ENCODE measurements at places on chromosomes 4 and X.

- no peak for DNase-seq
These were observed 42.9 kb downstream of the MOB1B start for GRCh38 chr4:70945046-70945445.

- no peak for DNase-seq
These were observed 360.4 kb upstream of the GALNT7 start for GRCh38 chr4:172808196-172808595.

DNA sequence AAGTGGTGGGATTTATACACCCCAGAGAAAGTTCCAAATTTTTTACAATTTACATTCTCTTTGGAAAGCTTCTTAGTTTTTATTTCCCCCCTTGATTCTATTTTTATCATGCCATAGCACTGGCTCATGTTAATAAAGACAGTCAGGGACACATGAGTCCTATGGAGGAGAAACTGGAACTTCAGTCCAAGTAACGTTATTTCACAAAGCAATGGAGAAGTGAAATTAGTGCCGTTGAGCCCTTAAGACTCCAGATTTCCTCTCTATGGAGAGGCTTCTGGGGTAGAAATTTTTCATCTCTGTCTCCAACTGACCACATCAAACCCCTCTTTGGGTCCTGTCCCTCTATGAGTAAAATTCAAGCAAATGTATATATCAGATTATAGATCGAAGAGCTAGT is 12.8 kb upstream of the TASL start:
- no peak for DNase-seq

GRCh38 chrX:140765043-140765784 is 55.7 kb downstream of the LINC00632 start:
- DNase-seq, result peak; percentile 16

GRCh38 chr4:155887847-155888570 is 15.5 kb upstream of the TDO2 start:
- no peak for DNase-seq

- no peak for DNase-seq
These were observed 3.7 kb downstream of the DOCK11 start for GRCh38 chrX:118499295-118499694.

DNA sequence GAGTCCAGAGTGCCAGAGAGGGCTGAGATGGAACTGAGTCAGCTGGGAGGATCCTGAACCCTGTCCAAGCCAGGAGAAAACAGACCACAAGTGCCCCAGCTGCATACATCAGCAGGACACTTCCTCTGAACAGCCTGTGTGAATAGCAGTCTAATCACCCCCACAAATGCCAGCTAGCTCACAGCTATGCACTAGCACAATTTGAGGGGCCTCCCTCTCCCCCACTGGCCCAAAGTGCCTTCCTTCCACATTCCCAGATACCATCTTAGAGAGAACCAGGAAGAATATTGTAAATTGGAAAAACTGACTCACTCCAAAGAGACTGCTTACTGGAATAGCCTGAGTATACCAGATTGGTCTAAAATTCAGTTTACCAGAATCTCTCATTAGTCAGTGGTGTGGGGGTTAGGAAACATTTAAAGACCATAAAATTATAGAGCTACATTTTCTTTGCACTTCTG is 292.6 kb upstream of the KLF3 start:
- no peak for DNase-seq

DNA sequence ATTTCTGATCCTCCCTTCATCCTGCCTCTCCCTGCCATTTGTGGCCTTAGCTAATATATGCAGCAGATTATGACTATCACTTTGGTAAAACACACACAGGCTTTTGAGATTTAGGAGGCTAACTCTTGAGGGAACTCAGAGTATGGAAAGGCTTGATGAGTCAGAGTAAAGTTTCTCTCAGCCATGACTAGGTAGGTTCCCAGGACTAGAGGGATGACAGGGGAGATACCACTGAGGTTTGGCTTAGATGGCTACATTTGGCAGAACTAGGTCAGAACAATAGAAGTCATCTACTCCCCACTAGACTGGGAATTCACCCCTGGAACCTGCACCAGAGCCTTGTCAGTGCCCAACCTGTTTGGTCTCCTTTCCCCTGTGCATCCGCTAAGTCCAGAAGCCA is 585.7 kb downstream of the TLL1 start:
- no peak for DNase-seq

- DNase-seq, result peak; percentile 28
These were observed 76.9 kb upstream of the EXOC1L start for GRCh38 chr4:55742655-55743202.

DNA sequence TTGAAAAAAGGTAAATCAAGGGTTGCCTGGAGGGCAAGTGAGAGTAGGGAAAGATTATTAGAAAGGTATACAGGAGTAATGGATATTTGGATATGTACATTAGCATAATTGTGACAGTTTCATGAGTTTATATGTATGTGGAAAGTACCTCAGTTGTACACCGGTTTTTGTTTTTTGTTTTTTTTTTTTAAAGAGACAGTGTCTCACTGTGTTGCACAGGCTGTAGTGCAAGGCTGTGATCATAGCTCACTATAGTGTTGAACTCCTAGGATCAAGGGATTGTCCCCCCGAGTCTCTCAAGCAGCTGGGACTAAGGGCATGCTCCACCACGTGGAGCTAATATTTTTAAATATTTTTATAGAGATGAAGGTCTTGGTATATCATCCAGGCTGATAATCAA is 15.3 kb upstream of the HPGD start:
- no peak for DNase-seq

- no peak for DNase-seq
These were observed 62.3 kb downstream of the ALG13 start for GRCh38 chrX:111743316-111743715.

DNA sequence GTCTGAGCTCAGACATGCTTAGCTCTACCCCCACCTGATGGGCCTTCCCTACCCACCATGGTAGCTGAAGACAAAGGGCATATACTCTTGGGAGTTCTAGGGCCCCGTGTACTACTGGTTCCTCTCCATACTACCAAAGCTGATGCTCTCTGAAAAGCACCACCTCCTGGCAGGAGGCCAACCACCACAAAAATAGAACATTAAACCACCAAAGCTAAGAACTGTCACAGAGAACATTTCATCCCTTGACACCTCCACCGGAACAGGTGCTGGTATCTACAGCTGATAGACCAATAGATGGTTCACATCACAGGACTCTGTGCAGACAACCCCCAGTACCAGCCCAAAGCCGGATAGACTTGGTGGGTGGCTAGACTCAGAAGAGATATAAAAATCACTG is 13.4 kb downstream of the EDA2R start:
- DNase-seq, result no peak

DNA sequence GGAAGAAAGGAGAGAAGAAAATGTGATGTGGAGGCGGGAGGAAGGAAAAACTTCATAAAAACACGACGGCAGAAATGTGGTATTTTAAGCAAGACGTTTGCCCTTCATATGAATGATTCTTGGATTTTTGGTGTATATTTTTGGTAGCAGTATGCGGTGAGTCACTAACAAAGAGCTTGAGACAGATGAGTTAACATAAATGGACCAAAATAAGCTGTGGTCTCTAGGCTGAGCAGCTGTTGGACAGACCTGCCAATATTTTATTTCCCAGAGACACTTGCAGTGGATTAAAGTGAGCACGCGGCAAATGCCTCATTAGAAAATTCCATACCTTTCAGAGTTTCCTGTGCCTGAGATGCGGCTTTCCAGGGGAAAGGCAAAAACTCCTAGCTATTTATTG is 43.1 kb upstream of the RPS6KA3 start:
- DNase-seq, result peak; percentile 56

DNA sequence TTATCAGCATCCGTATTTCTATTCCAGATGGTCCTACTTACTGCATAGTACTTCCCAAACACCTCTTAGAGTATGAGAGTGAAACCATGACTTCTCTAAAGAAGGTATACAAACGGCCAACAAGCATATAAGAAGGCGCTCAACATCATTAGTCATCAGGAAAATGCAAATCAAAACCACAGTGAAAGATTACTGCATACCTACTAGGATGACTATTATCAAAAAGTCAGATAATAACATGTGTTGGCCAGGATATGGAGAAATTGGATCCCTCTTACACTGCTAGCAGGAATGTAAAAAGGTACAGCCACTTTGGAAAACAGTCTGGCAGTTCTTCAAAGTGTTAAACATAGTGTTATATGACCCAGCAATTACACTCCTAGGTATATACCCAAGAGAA is 215.3 kb upstream of the CXorf66 start:
- DNase-seq, result no peak

DNA sequence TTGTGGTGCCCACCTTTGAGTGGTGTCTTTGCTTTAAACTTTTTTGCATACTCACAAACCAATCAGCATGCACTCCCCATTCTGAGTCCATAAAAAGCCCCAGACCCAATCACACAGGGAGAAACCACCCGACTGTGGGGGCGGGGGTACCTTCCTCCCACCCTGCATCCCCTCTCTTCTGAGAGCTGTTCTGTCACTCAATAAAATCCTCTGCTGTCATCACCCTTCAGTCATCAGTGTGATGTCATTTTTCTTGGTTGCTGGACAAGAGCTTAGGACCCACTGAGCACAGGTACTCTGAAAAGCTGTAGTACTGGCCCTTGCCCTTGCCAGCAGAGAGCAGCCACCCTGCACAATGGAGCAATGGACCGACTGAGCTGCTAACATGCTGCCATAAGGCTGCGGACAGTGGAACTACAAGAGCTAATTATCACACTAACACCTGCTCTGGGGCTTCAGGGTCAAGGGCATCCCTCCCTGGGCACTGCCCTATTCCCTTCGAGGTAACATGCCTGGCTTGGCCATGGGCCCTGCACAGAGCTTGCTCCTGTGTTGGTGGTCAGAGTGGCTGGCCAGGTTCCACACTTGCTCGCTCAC is 62.9 kb upstream of the PGRMC2 start:
- DNase-seq, result no peak

DNA sequence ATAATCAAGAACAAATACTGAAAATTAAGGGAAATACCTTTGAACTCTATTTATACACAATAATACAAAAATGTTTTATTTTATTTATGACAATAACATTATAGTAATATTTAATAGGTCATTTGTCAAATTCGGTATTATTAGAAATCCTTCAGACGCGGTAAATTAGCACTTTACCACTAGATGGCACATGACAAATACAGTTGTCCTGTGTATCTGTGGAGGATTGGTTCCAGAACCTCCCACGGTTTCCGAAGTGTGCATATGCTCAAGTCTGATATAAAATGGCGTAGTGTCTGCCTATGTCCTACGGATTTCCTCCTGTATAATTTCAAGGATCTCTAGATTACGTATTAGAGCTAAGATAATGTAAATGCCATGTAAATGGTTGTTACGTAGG is 8.1 kb upstream of the LINC00632 start:
- DNase-seq, result peak; percentile 3

GRCh38 chrX:131747173-131747572 is 203.3 kb downstream of the OR13H1 start:
- no peak for DNase-seq

DNA sequence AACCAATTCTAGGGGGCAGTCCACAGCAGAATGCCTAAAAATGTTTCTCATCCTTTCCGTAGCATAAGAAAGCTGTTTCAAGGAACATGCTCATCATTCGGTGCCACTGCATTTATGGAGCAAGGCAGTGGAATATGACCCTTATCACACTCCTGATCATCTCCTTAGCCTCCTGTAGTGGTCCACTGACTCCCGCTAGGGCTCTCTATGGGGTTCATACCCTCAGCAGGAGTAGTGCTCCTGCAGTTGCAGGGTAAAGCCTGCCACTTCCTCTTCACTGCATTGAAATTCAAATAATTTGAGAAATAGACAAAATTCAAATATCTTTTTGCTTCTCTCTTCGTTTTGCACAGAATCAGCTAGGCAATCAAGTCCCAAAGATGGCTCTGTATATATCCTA is 107.0 kb downstream of the NDST3 start:
- DNase-seq, result no peak

- DNase-seq, result no peak
These were observed 275.2 kb downstream of the PTTG2 start for GRCh38 chr4:38235354-38235753.

- peak; percentile 5 for DNase-seq
These were observed 188.4 kb upstream of the VEGFC start for GRCh38 chr4:176981074-176981473.

DNA sequence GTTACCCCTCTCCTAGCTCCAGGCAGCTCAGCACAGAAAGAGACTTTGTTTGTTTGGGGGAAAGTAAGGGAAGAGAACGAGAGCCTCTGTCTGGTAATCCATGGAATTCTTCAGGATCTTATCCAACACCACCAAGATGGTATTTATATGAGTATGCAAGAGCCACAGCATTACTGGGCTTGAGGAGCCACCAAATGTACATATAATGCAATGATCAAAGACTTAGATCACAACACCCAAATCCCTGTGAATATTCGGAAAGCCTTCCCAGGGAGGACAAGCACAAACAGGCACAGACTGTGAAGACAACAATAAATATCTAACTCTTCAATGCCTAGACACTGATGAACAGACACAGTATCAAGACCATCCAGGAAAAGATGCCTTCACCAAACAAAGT is 116.6 kb downstream of the UPRT start:
- no peak for DNase-seq

GRCh38 chr4:8269535-8270417 is at the start of gene HTRA3:
TSS of gene HTRA3 (plus strand) at chr4:8269754. CDS start at chr4:8269969, 215 bp downstream.
- no peak for DNase-seq

DNA sequence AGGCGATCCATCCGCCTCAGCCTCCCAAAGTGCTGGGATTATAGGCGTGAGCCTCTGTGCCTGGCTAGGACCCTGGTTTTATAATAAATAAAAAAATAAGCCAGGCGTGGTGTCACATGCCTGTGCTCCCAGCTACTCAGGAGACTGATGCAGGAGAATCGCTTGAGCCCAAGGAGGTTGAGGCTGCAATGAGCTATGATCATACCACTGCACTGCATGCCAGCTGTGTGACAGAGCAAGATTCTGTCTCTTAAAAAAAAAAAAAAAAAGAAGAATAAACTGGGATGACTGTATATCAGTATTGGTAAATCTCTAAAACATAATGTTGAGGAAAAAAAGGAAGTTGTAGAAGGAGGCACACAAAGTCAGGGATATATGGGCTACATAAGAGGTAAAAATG is 45.7 kb upstream of the SLC34A2 start:
- no peak for DNase-seq

GRCh38 chrX:68686097-68686977 is 38.9 kb downstream of the STARD8 start:
- DNase-seq, result no peak

GRCh38 chr4:38526412-38526811 is 137.6 kb upstream of the KLF3 start:
- DNase-seq, result no peak

DNA sequence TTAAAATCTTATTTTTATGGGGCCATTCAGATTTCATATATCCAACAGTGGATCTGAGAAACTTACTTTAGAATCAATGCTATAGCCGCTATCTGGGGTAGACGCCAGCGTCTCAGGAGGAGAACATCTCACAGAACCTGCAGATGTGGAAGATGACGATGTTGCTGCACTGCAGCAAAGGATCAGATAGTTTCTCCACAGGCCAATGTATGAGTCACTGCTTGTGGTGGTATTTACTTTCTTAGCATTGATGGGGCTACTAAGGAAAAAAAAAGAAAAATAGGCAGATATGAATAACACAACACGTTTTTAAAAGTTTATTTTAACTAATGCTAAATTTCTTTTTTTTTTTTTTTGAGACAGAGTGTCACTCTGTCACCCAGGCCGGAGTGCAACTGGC is 85.9 kb downstream of the ZAR1 start:
- peak; percentile 45 for DNase-seq
